ENCODE measurements at places on chromosomes 6 and 20.

GRCh38 chr6:151172751-151173150, 67.0 kb upstream of the AKAP12 start:
- DNase-seq: no peak

- no peak for DNase-seq
Observed at GRCh38 chr6:47254906-47255305, 54.8 kb downstream of the TNFRSF21 start.

GRCh38 chr6:134724771-134725340, 225.0 kb downstream of the ALDH8A1 start:
- DNase-seq: no peak

DNA sequence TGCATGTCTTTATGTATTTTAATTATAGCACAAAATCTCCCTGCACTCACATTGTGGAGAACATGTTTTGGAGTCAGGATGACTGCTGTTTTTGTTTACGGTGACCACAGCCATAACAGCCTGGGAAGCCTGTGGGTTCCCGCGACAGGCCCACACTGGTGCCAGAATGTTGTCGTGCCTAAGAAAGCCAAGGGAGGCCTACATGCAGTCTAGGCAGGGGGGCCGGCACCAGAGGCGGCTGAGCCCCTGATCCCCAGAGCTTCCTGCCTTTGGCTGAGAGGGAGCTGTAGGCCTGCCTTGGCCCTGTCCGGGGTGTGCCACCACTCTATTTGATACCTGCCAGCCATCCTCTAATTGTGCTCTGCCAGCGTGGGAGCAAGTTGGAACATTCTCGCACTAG, 46.7 kb downstream of the TBC1D7 start:
- no peak for DNase-seq

DNA sequence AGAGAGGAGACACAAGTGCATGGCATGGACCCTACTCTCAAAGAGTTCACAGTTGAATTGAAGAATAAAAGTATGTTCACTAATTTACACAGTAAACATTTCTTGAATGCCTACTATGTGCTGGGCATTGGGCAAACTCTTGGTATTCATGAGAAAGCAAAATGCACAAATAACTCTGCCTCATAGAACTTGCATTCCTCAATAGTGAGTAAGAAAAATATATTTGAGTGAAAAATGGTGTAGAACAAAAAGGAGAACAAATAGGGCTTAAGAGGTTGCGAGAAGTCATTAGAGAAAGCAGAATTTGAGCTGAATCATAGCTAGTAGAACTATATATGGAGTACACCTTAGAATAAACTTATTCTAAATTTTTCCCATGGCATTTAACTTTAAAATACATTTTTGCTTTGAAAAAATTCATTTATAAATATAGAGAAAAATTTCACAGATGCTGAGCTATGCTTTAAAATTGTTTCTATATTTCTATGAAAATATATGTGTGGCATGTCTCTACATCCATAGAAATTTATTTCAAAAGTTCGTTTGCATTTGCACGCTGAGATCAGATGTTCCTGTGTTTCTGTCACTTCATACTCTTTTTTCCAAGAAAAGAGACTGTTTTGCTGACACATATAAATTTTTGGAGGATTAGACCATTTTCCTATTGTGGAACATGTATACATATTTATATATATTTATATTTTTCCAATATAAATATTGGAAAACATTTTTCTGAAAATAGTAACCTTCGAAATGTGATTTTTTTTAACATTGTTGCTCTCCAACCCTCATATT, 236.1 kb downstream of the KCNQ5 start:
- DNase-seq: no peak

DNA sequence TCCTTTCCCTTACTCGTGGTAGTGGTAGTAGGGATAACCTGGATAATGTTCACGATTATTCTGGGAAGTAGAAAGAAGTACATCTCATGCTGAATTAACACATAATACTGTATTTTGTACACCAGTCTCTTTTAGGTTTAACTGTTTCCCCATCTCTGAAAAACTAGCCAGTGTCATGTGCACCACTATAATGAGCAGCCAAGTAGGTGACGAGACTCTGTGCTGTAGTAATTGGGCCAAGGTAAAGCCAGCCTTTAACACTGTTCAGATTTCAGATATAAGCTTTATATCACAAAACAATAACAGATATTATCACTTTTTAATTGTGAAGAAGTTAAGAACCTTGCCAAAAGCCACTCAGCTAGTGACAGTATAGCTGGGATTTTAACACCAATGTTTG, 100.9 kb upstream of the ENPP5 start:
- DNase-seq: no peak

- DNase-seq: no peak
Observed at GRCh38 chr6:67885081-67886033, 749.7 kb upstream of the ADGRB3 start.

DNA sequence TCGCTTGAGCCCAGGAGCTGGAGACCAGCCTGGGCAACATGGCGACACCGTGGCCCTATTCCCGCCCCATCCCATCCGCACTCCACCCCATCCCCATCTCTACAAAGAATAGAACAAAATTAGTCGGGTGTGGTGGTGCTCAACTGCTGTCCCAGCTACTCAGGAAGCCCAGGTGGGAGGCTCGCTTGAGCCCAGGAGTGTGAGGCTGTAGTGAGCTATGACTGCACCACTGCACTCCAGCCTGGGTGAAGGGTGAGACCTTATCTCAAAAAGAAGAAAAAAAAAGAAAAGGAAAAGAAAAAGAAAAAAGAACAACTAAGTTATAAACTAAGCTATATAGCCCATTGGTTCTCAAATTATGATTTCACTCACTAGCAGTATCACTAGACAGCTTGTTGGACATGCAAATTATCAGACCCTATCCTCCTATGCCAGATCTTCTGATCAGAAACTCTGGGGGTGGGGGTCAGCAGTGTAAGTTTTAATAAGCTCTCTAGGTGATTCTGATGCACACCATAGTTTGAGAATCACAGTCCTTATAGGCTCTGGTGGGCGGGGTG, 491 bp upstream of the ITCH start:
- no peak for DNase-seq

- no peak for DNase-seq
Observed at GRCh38 chr20:20668639-20669038, 43.8 kb downstream of the RALGAPA2 start.

DNA sequence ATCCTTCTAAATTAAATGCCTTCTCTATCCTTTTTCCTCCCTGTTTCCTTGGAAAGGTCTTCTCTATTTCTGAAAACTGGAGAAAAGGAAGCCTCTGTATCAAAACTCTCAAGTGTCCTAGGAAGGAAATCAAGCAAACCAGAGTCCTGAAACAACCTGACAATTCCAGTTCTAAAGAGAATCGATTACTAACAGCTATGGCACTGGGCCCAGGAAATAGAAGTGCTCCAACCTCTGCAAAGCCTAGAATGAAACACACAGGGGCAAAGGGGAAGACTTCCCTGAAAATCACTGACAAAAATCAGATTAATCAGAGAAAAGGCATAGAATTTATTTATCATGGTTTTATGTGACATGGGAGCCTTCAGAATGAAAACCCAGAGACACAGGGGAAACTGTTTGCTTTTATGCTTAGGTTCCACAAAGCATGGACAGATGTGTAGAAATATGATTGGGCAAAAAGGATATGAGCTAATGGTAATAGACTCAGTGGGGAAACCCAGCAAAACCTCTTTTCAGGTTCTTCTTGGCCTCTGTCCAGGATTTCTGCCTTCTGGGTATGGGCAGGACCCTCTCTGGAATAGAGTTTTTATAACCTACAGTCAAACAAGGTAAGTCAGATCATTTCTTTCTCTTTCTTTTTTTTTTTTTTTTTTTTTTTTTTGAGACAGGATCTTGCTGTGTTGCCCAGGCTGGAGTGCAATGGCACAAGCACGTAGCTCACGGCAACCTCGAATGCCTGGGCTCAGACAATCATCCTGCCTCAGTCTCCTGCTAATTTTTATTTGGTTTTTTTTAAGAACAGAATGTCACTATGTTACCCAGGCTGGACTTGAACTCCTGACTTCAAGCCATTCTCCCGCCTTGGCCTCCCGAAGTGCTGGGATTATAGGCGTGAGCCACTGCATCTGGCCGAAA, 91.7 kb downstream of the CD24 start:
- DNase-seq: no peak

GRCh38 chr20:5143851-5144250, 17.0 kb downstream of the CDS2 start:
- DNase-seq: no peak

- peak; percentile 55 for DNase-seq
Observed at GRCh38 chr6:26322645-26323482, 42.1 kb upstream of the BTN3A2 start.

GRCh38 chr20:35297155-35297554, 4.9 kb upstream of the FAM83C start:
- DNase-seq: no peak

DNA sequence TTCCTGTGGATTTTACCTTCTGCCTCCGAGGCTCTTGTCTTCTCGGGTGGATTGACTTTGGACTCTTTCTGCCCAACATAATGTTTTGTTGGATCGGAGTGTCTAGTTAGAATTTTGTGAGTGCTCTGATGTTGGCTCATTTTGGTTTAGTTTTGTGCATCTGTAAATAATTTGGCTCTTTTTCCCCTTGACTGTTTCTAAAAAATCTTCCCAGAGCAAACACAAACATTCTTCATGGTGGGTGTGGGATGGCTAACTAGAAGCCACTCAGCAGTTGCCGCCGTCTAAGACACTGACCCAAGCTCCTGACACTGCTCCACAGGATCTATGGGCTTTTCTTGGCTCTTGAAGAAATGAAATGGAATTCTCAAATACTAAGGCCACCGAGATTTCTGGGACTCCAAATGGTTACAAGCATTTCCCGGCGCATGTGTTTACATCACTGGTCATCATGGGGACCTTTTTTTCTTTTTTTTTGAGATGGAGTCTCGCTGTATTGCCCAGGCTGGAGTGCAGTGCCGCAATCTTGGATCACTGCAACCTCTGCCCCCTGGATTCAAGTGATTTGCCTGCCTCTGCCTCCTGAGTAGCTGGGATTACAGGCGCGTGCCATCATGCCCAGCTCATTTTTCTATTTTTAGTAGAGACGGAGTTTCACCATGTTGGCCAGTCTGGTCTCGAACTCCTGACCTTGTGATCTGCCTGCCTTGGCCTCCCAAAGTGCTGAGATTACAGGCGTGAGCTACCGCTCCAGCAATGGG, 92.0 kb upstream of the FRMD1 start:
- DNase-seq: no peak

DNA sequence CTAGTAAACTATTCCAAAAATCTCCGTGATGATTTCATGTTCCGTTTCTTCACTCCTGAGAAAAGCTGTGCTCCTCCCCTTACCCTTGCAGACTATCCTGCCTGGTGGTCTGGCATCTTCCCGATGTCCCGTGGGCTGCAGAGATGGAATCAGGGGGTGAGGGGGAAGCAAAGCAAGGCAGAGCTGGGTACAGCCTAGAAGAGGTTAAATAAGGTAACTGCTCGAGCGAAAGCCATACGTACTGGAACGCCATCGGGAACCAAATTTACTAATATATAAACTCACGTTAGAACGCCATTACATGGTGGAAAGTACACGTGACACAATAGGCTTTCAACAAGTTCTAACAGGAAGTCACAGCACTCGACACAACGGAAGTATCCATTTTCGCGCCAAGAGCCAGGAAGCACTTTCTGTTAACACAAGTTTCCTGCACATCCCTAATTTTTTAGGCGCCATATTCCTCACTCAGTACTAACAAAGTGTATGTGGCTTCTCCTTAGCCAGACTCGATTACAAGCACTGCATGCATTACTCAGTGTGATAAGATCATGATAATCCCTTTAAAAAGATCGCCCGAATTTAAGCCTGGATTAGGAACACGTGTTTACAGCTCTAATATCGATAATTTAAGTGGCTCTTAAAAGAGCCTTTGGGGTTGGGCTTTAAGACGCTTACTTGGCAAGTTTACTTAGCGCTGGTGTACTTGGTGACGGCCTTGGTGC, 101.6 kb upstream of the PRSS16 start:
- peak; percentile 72 for DNase-seq

DNA sequence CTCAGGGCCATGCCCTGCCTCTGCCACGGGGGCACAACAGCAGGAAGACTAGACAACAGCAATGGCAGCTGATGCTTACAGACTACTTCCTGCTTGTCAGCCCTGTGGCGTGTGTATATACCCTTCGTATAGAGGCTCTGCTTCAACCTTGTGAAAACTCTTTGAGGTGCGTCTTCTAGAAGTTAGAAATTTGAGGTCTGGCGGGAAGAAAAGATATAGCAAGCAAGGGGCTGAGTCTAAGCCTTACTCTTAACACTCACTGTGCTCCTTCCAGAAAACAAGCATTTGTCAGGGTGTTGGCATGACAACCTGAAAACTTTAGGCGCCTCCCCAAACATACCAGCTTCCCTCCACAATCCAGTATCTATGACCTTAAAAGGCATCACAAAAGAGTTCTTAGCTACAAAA, 33.3 kb downstream of the JPH2 start:
- DNase-seq: no peak

DNA sequence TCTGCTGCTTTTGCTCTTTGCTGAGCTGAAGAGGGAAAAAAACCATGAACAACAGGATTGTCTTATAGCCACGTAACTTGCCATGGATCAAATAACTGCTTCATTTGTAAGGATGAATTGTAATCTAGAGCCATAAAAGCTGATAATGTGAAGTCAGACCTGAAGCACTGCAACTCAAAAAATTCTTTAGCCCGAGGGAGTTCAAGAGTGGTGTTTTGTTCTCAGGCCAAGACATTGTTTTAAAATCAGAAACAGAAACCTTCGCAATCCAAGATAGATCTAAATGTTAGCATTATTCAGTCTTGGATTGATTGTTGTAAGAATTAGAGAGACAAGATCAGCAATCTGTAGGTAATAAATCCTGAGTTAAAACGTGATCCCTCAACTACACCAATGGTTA, at the start of gene TRAPPC3L:
TSS of gene TRAPPC3L (minus strand) at position 34 of the 400 bp plus-strand sequence. CDS start 170 bp downstream, outside the sequence.
- DNase-seq: no peak

- DNase-seq: no peak
Observed at GRCh38 chr6:44220913-44221290, 2.5 kb upstream of the SLC29A1 start.

DNA sequence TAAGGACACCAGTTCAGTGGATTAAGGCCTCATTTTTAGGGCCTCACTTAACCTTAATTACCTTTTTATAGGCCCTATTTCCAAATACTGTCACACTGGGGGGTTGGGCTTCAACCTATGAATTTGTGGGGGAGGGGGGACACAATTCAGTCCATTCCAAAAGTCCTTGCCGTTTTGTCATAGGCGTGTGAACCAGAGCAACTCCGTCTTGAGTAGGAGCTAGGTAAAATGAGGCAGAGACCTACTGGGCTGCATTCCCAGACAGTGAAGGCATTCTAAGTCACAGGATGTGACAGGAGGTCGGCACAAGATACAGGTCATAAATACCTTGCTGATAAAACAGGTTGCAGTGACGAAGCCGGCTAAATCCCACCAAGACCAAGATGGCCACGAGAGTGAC, 113.5 kb upstream of the SNX9 start:
- no peak for DNase-seq

DNA sequence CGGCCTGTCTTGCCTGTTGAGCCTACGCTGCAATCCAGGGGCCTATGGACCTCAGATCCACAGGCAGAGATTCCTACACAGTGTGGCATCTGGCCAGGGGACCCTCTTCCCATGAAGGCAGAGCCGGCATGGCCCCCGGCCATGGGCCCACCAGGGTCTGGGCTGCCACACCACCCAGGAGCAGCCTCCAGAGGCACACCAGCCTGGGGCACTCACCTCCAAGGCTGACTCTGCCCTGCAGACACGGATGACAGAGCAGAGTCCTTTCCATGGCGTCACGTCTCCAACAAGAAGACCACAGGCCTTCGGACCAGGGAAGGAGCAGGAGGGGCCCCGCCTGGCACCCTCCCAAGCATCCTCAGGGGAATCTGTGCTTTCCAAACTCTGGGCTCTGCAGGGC, 3.5 kb upstream of the HRH3 start:
- no peak for DNase-seq

All from left lobe of liver (tissue), 2 donors.